ENCODE measurements at places on chromosomes 16 and 17.

GRCh38 chr17:1783834-1784611 lies 22.2 kb downstream of the SERPINF1 start:
- no peak for DNase-seq

- DNase-seq, result no peak
Measured at GRCh38 chr17:76940295-76940694, 72.1 kb downstream of the MGAT5B start.

- DNase-seq, result no peak
Measured at GRCh38 chr17:17205368-17206123, 587 bp downstream of the PLD6 start.

GRCh38 chr17:62860962-62861873 lies 53.1 kb upstream of the MARCHF10 start:
- no peak for DNase-seq

DNA sequence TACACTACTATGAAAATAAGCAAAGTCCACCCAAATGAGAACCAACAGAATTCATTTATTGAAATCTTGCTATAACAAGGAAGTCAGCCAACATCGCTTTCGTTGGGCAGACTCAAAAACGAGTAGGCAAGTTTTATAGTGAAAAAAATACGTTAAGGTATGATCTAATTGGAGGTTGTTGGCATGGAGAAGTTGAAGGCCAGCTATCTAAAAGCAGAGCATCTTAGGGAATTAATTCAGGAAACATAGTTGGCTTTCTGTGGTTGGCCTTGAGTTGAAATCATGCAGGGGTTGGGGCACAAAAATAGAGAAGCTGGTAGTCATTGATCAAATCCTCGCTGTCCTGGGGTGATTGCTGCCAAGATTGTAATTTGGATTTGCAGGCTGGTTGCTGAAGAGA lies 118.3 kb downstream of the PPM1E start:
- no peak for DNase-seq

GRCh38 chr16:51557670-51558069 lies 406.6 kb upstream of the SALL1 start:
- no peak for DNase-seq

- DNase-seq, result no peak
Measured at GRCh38 chr16:66469291-66469946, 42.3 kb downstream of the BEAN1 start.

DNA sequence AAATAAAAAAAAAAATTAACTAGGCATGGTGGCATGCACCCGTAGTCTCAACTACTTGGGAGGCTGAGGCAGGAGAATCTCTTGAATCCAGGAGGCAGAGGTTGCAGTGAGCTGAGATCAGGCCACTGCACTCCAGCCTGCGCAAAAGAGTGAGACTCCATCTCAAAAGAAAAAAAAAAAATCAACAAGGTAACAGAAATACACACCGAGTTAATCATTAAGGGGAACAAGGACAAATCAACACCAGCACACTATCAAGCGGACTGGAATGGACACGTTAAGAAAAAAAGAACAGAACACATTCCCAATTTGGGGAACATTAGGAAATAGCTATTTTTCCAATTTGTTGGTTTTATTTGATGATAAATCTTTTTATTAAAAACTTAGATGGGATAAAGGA lies 28.4 kb upstream of the GLG1 start:
- no peak for DNase-seq

- no peak for DNase-seq
Measured at GRCh38 chr17:53466733-53467132, 356.0 kb upstream of the KIF2B start.

GRCh38 chr17:15341385-15341849 lies at the start of gene TEKT3:
TEKT3 (minus strand) TSS chr17:15341597; CDS start chr17:15331585, 10,012 bp downstream.
- peak; percentile 54 for DNase-seq

DNA sequence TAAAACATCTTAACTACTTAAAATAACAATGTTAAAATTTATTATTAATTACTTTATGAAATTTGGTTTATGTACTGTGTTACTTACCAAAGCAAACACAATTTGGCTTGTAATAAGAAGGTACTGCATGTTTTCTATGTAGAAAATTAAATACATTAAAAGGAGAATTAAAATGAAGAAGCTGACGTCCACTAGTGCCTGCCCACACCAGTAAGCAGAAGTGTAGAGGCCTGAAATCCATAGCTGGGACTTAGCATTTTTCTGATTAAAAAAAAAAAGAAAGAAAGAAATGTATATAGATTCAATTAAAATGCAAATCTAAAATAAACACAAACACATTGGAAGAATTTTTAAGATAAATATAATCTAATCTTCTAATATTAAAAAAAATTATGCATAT lies 35.8 kb upstream of the ABCA9 start:
- no peak for DNase-seq

DNA sequence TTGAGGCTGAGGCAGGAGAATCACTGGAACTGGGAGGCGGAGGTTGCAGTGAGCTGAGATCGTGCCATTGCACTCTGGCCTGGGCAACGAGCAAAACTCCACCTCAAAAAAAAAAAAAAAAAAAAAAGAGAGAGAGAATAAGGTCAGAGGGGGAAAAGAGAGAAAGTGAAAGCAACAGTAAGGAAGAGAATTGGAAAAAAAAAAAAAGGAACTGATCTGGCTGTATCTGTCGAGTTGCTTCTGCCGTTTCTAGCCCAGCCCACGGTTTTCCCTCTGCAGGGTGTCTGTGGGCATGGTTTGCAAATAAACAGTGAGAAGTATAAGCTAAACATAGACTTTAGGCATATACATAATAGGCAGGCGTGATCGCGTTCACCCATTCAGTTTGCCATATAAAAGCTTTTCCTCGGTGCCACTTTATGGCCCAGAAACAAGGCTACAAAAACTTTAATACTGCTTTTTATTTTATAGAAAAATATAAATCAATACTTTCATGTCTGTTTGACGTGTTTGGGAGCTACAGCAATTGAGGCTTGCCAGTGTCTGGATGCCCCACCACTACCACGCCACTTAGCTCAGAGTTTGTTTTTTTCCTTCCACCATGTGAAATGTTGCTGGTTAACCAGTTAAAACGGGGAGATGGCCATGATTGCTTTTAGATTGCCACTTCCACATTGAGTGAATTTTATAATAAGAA lies 436.7 kb downstream of the MAF start:
- no peak for DNase-seq

DNA sequence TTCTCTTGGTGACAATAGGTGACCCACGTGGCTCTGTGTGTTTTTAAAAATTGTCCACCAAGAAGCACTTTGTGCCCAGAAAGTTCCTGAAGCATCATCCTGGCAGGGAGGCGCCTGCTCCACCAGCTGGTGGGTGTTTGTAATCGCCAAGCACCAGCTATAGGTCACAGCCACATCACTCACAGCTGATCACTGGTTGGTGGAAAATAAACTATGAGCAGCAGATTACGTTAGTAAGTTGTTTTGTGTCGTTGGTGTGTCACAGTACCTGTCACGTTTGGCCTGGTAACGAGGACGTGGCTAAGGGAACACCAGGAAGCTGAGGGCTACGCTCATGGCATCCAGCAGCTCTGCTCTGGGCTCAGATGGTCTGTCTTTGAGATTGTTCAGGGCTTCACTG lies 10.1 kb downstream of the MRM3 start:
- DNase-seq, result no peak

GRCh38 chr17:83080858-83081683 lies 1.7 kb downstream of the METRNL start:
- no peak for DNase-seq

DNA sequence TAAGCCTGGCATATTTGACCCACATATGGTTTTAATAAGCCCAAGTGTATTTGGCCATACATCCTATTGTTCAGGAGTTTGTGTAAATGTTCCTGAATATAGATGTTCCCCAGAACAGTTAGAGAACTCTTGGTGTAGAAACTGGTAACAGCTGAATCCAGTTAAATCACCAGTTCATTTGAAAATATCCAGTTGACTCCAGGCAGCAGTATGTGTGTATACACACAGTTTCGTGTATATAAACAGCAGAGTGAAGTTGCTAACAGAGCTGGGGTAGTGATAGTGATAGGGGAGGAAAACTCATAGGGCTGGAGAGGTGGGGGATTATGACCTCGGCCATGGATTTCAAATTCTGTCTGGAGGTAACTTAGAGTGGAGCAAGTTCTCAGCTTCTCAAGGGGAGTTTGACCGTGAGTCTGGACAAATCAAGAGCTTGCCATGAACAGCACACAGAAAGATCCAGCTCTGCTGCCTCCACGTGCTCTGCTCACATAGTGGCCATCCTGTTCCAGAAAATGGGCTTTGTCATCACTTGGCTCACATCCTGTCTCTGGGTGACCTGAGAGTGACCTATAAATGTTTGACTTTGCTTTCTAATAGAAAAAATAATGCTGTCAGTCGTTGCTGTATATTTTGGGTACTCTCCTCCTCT lies 30.6 kb upstream of the MMD start:
- DNase-seq, result no peak

- no peak for DNase-seq
Measured at GRCh38 chr16:82633964-82634600, 7.3 kb downstream of the CDH13 start.

- DNase-seq, result no peak
Measured at GRCh38 chr17:19497624-19498023, 36.0 kb upstream of the SLC47A1 start.

Data from NCI-H774 (cell line).